ENCODE measurements at places on chromosomes 2 and 18. TPM values are rescaled to one million over a fixed set of nuclear protein-coding genes. Genes with fewer than 3 reads are reported as not detected.

DNA sequence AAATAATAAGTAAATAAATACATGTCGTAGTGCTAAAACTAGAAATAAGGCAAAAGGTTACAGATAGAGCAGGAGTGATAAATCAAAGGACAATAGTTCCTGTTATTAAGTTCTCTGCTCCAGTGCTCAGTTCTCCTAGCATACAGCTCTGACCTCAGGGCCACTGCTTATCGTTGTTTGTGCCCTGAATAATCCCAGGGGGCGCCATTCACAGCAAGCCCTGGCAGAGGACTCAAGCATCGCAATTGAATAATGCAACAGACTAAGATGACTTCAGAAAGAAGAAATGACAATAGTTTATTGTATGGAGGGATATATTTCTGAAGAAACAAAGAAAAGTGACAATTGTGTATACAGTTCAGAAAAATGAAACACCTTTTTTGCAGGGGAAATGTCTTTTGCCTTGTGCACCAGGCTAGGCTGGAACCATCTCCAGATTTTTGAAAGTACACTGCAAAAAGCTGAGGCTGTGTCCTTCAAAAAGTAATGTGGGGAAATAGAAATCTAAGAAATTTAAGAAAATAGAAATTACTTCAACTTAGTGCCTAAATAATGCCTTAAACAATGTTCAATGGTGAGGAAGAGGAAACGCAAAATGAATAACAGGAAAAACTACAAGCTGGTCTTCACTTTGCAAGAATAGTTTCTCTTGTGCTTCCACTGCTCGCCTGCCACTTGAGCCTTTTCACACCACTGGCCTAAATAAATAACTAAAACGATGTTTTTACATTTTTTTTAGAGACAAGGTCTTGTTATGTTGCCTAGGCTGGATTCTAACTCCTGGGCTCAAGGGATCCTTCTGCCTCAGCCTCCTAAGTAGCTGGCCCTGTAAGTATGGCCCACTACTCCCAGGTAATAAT lies 19.0 kb upstream of the CCNYL1 start:
- H3K4me3 ChIP-seq: no peak overlapping the region
- no peak overlapping the region for H3K27ac ChIP-seq
- DNase-seq: peak; percentile 47
- H3K36me3 ChIP-seq: no peaks in the 10 kb centered on the region
- peaks cover 8% of the 10 kb centered on the region for H3K27me3 ChIP-seq

DNA sequence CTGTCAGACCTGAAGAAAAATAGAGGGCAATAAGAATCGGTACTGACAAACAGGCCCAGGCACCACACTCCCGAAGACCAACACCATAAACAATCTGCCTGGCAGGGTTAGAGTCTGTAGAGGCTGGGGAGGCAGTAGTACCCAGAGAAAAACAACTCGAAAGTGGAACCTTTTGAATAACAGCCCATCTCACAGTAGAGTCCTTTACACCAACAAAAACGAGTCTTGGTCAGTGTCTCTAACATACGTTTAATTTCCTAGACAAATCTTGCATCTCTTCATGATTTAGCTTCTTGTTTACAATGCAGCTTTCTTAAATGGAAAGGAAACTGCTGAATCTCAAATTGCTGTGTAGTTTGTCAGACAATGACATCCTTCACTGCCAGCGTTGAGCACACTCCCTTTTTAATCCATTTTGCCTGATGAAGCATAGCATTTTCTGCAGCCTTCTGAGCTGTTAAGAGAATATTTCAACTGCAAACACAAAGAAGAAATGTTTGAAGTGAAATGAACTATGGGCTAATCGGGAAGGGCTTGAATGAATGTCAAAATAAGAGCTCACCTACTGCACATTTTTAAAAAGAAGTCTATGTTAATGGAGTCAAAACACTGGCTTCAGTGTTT lies 73.1 kb upstream of the DSG1 start:
- H3K27ac ChIP-seq: no peak overlapping the region
- no peaks in the 10 kb centered on the region for H3K36me3 ChIP-seq
- no peak overlapping the region for H3K4me3 ChIP-seq
- H3K27me3 ChIP-seq: no peaks in the 10 kb centered on the region
- no peaks in the 10 kb centered on the region for H3K4me1 ChIP-seq
- no peak for DNase-seq

- no peaks in the 10 kb centered on the region for H3K4me1 ChIP-seq
- H3K27me3 ChIP-seq: peaks cover 71% of the 10 kb centered on the region
- DNase-seq: no peak
- H3K36me3 ChIP-seq: no peaks in the 10 kb centered on the region
- no peak overlapping the region for H3K4me3 ChIP-seq
Observed at GRCh38 chr2:111034606-111035005, 86.1 kb upstream of the BCL2L11 start.

GRCh38 chr2:71291398-71291797 lies 40.2 kb upstream of the ZNF638 start:
- no peaks in the 10 kb centered on the region for H3K36me3 ChIP-seq
- H3K27me3 ChIP-seq: no peaks in the 10 kb centered on the region
- H3K4me3 ChIP-seq: no peak overlapping the region
- DNase-seq: peak; percentile 58
- H3K27ac ChIP-seq: no peak overlapping the region
- H3K4me1 ChIP-seq: no peaks in the 10 kb centered on the region

DNA sequence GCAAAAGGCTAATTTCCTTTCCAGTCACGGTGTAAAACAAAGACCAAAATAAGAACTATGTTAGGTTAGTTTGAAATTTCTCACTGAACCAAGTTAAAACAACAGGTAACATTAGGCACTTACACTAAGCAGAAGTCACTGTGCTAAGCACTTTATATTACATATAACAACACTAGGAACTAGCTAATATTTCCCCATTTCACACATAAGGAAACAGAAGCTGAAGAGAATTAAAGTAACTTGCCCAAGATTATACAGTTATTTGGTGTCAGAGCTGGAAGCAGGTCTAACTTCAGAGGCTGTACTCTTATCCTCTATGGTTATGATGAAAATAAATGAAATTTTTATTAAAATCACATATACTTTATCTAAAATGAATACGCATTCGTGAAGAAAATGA lies 5.9 kb downstream of the ITSN2 start:
- no peak overlapping the region for H3K27ac ChIP-seq
- no peak for DNase-seq
- H3K4me3 ChIP-seq: no peak overlapping the region
- H3K27me3 ChIP-seq: no peaks in the 10 kb centered on the region
- no peaks in the 10 kb centered on the region for H3K36me3 ChIP-seq

DNA sequence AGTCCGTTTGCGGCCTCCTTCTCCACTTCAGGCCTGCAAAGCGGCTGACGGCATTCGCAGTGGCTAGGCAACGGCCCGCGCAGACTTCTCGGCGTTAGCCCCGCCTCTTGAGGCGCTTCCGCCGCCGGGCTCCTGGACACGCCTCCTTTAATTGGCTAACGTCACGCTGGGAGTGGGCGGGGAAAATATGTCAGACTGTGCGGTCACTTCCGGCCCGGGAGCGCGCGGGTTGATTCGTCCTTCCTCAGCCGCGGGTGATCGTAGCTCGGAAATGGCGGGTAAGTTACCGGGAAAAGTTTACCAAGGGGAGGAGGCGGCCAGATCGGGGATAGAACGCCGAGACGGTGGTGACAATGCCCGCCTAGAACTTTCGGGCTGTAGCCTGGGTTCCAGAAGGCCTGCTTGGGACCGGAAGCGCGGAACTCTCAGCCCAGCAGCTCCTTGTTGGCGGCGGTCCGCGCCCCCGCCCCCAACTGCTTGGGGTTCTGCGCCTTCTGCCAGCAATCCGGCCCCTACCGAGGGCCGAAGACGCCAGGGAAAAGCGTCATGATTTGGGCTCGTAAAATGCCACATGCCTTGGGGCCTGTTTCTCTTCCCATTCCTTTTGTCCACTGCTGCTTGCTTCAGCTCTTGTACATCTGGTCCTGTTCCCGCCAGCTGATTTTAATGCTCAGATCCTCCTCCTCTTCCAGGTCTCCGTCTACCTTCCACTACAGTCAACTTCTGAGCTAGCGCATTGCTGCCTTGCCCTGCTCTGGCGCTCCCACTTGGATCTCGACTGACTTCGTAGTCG lies at the start of gene HAT1:
HAT1 (plus strand) TSS at position 232 of the 793 bp plus-strand sequence; CDS start at position 272, 40 bp downstream.
- 0 out of 2 replicates have a peak, but pooled peaks cover 10% of the 10 kb centered on the region for H3K36me3 ChIP-seq
- peak within 1 kb of the TSS; percentile 88 for H3K4me3 ChIP-seq
- no peaks in the 10 kb centered on the region for H3K27me3 ChIP-seq
- DNase-seq: peak; percentile 100
- peaks cover 17% of the 10 kb centered on the region for H3K4me1 ChIP-seq

DNA sequence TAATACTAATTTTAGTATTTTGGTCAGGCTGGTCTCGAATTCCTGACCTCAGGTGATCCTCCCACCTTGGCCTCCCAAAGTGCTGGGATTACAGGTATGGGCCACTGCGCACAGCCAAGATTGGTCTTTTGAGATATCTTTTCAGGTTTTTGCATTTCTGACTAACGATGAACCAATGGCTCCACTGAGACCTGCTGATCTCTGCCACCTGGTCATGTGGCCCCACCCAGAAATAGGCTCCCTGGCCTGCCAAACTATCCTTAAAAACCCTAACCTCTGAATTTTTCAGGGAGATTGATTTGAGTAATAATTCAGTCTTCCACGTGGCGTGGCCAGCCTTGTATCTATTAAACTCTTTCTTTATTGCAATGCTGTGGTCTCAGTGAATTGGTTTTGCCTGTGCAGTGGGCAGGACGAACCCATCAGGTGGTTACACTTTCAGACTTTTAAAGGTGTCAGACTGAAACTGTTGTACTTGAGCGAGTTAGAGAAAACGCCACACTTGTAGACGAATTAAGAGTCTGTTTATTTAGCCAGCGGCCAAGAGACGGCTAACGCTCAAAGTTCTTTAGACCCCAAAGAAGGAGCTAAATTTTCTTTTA lies 85.8 kb upstream of the MSH6 start:
- no peak for DNase-seq
- H3K36me3 ChIP-seq: no peaks in the 10 kb centered on the region
- no peaks in the 10 kb centered on the region for H3K27me3 ChIP-seq
- H3K4me1 ChIP-seq: no peaks in the 10 kb centered on the region

GRCh38 chr2:120844070-120844738 lies 108.5 kb downstream of the GLI2 start:
- DNase-seq: peak; percentile 28
- H3K4me1 ChIP-seq: peaks cover 7% of the 10 kb centered on the region
- H3K4me3 ChIP-seq: no peak overlapping the region
- 0 out of 2 replicates have a peak, but pooled peaks cover under 1% of the 10 kb centered on the region for H3K36me3 ChIP-seq
- H3K27ac ChIP-seq: no peak overlapping the region
- H3K27me3 ChIP-seq: no peaks in the 10 kb centered on the region

DNA sequence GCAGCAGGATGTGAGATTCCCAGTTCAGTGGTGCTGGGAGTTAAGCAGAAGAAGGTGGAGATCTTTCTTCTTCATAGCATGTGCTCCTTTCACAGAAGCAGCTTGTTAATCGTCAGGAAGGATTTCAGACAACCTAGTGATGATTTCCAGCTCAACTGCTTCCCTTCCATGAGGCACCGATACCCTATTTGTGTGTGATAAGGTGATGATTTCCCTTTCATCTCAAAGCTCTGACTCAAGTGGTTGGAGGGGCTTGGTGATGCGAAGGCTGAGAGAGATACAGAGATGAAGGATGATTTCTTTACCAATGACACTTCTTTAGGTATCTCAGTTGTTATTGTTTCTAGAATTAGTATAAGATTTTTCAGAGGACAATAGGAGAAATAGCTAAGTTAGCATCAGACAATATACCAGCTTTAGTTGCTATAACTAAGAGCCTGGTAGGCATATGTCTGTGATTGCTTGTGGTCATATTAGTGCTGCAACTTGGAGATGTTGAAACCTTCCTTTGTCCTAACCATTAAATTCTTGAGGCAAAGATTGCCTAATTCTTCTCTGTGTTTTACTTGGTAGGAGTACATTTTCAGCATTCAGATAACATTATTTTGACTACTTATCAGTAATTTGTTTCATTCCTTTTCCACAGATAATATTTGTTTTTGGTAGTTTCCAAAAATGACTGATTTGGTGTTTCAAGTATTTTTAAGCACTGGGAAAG lies 111.3 kb downstream of the PLCL1 start:
- DNase-seq: peak; percentile 82
- peak overlapping the region; percentile 33 for H3K27ac ChIP-seq
- H3K36me3 ChIP-seq: no peaks in the 10 kb centered on the region
- no peak overlapping the region for H3K4me3 ChIP-seq
- no peaks in the 10 kb centered on the region for H3K27me3 ChIP-seq

- H3K27me3 ChIP-seq: peaks cover 26% of the 10 kb centered on the region
- H3K36me3 ChIP-seq: no peaks in the 10 kb centered on the region
Observed at GRCh38 chr2:175686002-175686401, 316.1 kb downstream of the LNPK start.

DNA sequence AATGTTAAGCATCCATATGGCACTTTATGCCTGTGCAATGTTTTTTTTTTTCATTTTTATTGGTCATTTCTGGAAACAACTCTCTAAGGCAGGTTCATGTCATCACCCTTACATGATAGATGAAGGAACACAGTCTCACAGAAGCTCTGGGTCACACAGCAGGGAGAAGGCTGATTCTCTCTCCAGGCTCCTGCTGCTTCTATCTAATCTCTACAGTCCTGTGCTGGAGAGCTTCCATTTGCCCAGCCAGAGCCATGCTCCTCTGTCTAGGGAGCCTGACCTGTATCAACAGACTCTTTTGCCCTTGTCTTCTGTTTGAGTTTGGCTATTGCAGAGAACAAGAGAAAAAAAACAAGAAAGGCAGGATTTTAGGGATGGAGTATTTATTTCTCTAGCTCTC lies 584.8 kb downstream of the MBD2 start:
- DNase-seq: no peak
- H3K4me1 ChIP-seq: no peaks in the 10 kb centered on the region
- H3K27ac ChIP-seq: no peak overlapping the region
- H3K27me3 ChIP-seq: no peaks in the 10 kb centered on the region
- H3K36me3 ChIP-seq: no peaks in the 10 kb centered on the region

DNA sequence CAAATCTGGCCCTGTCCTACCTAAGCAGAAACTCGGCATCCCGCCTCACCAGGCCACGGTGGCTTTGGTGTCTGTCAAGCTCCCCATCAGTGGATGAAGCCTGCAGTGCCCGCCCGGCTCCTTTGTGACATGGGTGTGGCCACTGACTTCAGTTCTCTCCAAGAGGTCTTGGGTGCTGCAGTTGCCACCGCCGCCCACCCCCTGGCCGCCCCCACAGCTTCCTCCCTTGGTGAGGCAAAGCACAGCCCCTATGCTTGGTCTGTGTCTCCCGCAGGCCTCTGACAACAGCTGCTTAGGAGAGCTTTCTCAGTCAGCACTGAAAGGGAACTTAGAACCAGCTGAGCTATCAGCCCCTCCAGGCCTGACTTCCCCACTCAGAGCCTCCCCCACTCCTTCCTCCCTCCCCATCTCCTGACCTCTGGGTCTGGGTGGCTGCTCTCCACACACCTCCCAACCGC lies 22.9 kb upstream of the GPR55 start:
- no peaks in the 10 kb centered on the region for H3K36me3 ChIP-seq
- H3K4me3 ChIP-seq: no peak overlapping the region
- H3K4me1 ChIP-seq: no peaks in the 10 kb centered on the region
- no peaks in the 10 kb centered on the region for H3K27me3 ChIP-seq
- no peak overlapping the region for H3K27ac ChIP-seq
- no peak for DNase-seq

KHK gene
- total RNA-seq: not detected

HOXD9 gene
- 7.0 TPM for total RNA-seq

CD28 gene
- 0.11 TPM for total RNA-seq

SCG2 gene
- 0.25 TPM for total RNA-seq

IL18RAP gene
- not detected for total RNA-seq

CHRND gene
- not detected for total RNA-seq

Measured in GM23248 (cell line).